ENCODE measurements at places on chromosomes 6 and 20. TPM values are rescaled to one million over a fixed set of nuclear protein-coding genes. Genes with fewer than 3 reads are reported as not detected.

DNA sequence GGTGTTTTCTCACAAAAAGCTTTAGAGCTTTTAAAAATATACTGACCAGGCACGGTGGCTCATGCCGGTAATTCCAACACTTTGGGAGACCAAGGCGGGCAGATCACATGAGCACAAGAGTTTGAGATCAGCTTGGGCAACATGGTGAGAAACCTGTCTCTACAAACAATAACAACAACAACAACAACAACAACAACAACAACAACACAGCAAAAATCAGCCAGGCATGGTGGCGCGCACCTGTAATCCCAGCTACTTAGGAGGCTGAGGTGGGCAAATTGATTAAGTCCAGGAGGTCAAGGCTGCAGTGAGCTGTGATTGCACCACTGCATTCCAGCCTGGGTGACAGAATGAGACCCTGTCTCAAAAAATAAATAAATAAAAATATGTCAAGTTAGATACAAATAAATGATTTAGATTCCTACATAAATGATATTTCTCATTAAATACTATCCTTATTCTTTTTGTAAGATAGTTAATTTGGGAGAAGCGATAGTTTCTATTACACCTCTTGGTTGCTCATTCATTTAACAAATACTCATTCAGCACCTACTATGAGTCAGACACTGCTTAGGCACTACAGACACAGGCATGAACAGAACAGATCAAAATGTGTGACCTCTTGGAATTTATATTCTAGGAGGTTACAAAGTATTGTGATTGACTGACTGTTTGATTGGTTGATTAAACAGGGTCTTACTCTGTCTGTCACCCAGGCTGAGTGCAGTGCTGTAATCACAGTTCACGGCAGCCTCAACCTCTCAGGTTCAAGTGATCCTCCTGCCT, 83.5 kb upstream of the BEND3 start:
- no peak overlapping the region for H3K4me3 ChIP-seq
- no peak overlapping the region for H3K27ac ChIP-seq
- no peaks in the 10 kb centered on the region for H3K4me1 ChIP-seq
- peaks cover 2% of the 10 kb centered on the region for H3K36me3 ChIP-seq
- H3K27me3 ChIP-seq = no peaks in the 10 kb centered on the region

DNA sequence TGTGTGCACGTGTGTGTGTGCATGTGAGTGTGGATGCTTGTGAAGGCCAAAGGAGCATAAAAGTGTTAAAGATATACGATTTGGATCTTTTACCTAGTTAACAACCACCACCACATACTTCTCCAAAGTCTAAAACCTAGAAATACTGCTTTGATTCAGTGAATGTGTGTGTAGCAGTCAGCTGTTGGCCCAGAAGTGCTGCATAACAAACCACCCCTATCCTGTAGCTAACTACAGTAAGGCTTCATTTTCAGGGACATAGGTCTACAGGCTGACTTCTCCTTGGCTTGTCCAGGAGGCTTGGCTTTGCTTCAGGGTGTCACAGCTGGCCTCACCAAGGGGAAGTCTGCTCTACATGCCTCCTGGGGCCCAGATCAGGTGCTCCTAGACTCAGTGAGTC, 2.4 kb upstream of the CST8 start:
- H3K4me3 ChIP-seq = no peak overlapping the region
- H3K4me1 ChIP-seq = peaks cover 18% of the 10 kb centered on the region
- H3K27ac ChIP-seq = no peak overlapping the region

GRCh38 chr6:22622351-22622750, 53.0 kb downstream of the HDGFL1 start:
- no peaks in the 10 kb centered on the region for H3K27me3 ChIP-seq
- no peaks in the 10 kb centered on the region for H3K36me3 ChIP-seq
- no peak for DNase-seq
- no peak overlapping the region for H3K4me3 ChIP-seq
- H3K27ac ChIP-seq = no peak overlapping the region
- no peaks in the 10 kb centered on the region for H3K4me1 ChIP-seq

DNA sequence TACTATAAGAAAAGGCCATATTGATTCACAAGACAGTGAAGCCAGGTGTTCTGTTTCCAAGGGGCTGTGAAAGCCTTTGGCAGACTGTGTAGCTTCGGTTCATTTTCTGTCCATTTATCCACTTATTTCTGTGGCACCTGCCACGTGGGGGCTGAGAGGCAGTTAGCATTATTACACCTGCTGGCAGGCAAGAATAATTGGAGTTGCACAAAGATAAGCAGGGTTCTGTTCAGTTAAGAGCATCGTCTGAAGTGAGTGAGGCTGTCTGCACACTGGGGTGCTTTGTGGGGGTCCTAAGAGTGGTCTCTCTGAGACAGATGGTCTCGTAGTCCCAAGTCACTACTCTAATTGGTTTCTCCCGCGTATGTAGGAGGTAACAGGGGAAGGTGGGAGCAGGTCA, 60.6 kb upstream of the CCN6 start:
- DNase-seq = no peak
- peak overlapping the region; percentile 55 for H3K27ac ChIP-seq
- H3K27me3 ChIP-seq = no peaks in the 10 kb centered on the region
- H3K4me1 ChIP-seq = peaks cover 90% of the 10 kb centered on the region
- peak overlapping the region; percentile 53 for H3K4me3 ChIP-seq
- peaks cover 3% of the 10 kb centered on the region for H3K36me3 ChIP-seq

GRCh38 chr6:135095716-135096115, 41.1 kb upstream of the HBS1L start:
- no peak for DNase-seq
- H3K27ac ChIP-seq = no peak overlapping the region
- no peaks in the 10 kb centered on the region for H3K27me3 ChIP-seq
- no peak overlapping the region for H3K4me3 ChIP-seq
- H3K4me1 ChIP-seq = peaks cover 55% of the 10 kb centered on the region

DNA sequence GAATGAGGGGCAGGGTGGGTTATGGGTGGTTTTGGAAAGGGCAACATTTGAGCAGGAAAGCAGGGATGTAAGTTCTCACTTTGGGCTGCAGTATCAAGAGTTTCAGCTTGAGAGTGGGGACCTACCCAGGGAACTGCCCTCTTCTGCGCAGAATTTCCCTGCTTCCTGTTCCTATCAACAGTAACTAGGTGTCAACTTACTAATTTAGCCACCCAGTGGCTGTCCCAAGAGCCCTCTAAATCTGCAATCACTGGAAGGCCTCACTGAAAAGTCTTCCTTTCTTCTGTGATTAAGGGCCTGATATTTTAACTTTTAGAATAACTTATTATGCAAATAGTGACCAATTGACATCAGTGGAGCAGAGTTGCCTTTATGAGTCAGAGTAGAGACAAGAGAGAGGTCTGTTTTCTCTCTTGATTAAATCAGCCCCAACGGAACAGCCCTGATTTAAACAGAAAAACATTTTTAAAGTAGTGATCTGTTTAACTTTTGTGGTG, 118.2 kb upstream of the RIPOR2 start:
- H3K36me3 ChIP-seq = peaks cover 3% of the 10 kb centered on the region
- H3K27ac ChIP-seq = peak overlapping the region; percentile 82
- H3K4me1 ChIP-seq = peaks cover 92% of the 10 kb centered on the region
- H3K27me3 ChIP-seq = no peaks in the 10 kb centered on the region

DNA sequence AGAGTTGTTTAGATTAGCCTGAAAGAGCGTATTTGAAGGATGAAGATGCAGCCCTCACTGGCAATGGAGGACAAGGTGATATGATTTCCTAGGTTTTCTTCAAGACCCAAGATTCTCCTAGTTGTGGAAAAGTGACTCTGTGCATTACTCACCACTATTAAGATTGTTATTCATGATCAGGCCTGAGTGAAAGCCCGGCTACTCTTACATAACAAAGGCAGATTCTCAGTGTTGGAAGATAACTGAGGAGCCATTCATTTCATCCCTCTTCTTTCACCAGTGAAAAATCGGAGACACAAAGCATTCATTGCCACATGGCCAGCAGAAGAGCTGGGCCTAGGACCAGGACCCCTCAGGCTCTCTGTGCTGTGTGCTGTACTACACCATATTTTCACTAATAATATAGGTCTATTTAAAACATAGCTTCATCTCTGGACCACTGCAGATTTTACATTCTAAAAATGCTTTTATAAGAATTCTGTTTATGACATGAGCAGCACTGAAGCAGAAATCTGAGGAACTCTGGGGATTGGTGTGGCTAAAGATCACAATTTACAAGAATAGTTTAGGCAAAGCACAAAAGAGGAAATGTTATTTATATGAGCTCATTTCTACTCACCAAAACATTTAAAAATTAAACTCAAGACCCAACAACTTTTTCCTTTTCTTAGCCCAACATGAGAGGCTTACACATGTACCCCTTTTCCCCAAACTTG, 181.9 kb upstream of the CCN2 start:
- H3K4me1 ChIP-seq = no peaks in the 10 kb centered on the region
- H3K4me3 ChIP-seq = no peak overlapping the region
- no peak for DNase-seq
- peaks cover 13% of the 10 kb centered on the region for H3K27me3 ChIP-seq
- H3K27ac ChIP-seq = no peak overlapping the region

DNA sequence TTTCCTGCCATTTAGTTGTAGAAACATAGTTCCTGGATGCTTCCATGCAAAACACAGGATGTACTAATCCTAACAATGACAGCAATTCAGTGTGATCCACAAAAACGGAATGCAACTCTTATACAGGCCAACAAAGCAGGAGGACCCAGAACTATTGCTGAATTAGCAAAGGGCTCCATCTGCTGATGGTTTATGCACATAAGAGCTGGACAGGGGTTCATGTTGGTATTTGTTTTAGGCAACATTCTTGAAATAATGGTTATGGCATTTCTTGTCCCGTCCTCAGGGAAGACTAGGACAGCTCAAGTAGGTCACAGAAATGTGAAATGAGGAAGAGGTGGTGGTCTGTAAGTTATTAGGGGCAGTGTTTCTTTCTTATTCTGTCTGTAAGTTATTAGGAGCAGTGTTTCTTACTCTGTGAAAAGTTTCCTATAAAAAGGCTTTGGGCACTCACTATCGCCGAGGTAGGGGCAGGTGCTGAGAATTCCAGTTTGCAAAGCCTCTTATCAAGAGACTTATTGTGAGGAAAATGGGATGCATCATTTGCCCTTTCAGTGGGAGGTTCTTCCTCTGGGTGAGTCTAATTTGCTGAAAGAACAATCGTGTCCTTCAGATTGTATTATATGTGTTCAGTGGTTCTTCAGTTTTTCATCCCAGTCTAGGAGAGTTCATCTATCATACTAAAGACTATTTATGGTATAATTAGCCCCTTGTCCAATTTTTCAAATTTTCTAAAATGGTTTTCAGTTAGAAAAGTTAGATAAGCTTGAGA, 171.1 kb downstream of the MCHR2 start:
- H3K27me3 ChIP-seq = peaks cover 33% of the 10 kb centered on the region
- peaks cover 8% of the 10 kb centered on the region for H3K4me1 ChIP-seq
- DNase-seq = peak; percentile 4
- H3K27ac ChIP-seq = peak overlapping the region; percentile 38

- DNase-seq = peak; percentile 75
- H3K27me3 ChIP-seq = no peaks in the 10 kb centered on the region
- H3K4me3 ChIP-seq = peak within 1 kb of the TSS; percentile 62
- H3K27ac ChIP-seq = no peak within 1 kb of the TSS
- peaks cover 16% of the 10 kb centered on the region for H3K4me1 ChIP-seq
Measured at GRCh38 chr20:63735859-63736718, at the start of gene LIME1. TSS of gene LIME1 (plus strand) at chr20:63736664. CDS start at chr20:63737550, 886 bp downstream.

DNA sequence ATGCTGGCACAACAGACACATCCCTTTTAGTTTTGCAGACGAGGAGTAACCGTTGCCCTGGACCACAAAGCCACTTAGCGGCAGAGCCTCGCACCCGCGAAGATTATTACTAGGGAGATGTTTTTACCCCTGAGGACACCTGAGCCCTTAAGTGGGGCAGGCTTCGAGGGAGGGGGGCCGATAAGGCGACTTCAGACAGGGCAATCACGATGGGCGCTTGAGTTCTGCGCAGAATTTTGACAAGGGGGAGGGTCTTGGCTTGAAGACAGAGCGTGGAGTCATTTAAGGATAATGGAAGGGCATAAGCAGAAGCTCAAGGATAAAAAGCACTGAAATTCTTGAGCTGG, 650 bp upstream of the TTK start:
- H3K36me3 ChIP-seq = peaks cover 5% of the 10 kb centered on the region
- H3K27ac ChIP-seq = peak overlapping the region; percentile 91
- no peaks in the 10 kb centered on the region for H3K27me3 ChIP-seq
- peak; percentile 33 for DNase-seq

- no peak for DNase-seq
- H3K4me1 ChIP-seq = no peaks in the 10 kb centered on the region
- no peak overlapping the region for H3K4me3 ChIP-seq
- H3K27me3 ChIP-seq = no peaks in the 10 kb centered on the region
Measured at GRCh38 chr6:167896648-167897047, 69.9 kb downstream of the AFDN start.

- no peaks in the 10 kb centered on the region for H3K36me3 ChIP-seq
- peaks cover 18% of the 10 kb centered on the region for H3K27me3 ChIP-seq
- H3K4me1 ChIP-seq = no peaks in the 10 kb centered on the region
- H3K27ac ChIP-seq = no peak overlapping the region
Measured at GRCh38 chr6:90714319-90714718, 127.4 kb upstream of the MAP3K7 start.

DNA sequence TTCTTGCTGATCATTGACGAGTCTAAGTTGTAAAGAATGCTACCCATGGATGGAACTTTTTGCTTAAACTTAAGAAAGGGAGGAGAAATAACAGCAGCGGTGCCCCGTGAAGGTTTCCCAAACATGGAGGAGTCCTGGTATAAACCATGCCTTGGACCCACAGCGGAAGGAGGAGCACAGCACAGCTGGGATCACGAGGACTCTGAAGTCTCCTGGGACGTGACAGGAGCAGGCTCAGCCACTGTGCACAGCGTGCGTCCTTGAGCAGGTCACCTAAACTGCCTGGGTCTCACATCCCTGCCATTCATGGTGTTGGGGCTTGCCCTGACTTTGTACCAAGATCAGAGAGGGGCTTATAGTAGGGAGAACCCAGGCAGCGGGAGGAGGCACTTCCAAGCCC, 56.1 kb upstream of the UNC93A start:
- DNase-seq = no peak
- H3K27ac ChIP-seq = no peak overlapping the region
- H3K4me1 ChIP-seq = no peaks in the 10 kb centered on the region
- H3K4me3 ChIP-seq = no peak overlapping the region

Gene IL17A
- total RNA-seq = 2.8 TPM

Gene PTK7
- total RNA-seq = 7.8 TPM

Gene TAAR5
- total RNA-seq = not detected

Gene MAN1A1
- 25.2 TPM for total RNA-seq

Gene NAPB
- total RNA-seq = 14.2 TPM

Gene PPP1R3G
- not detected for total RNA-seq

Gene MOXD1
- total RNA-seq = not detected

Gene CDH22
- not detected for total RNA-seq

Gene TMEM151B
- total RNA-seq = 0.25 TPM

Gene FHL5
- not detected for total RNA-seq

Gene FAM217A
- not detected for total RNA-seq
